Fibroblast of skin of right biceps (primary cell): ENCODE measurements at places on chromosomes 1 and 21.
A peak's percentile ranks its signal among the peaks of the same experiment; 100 is the strongest.

DNA sequence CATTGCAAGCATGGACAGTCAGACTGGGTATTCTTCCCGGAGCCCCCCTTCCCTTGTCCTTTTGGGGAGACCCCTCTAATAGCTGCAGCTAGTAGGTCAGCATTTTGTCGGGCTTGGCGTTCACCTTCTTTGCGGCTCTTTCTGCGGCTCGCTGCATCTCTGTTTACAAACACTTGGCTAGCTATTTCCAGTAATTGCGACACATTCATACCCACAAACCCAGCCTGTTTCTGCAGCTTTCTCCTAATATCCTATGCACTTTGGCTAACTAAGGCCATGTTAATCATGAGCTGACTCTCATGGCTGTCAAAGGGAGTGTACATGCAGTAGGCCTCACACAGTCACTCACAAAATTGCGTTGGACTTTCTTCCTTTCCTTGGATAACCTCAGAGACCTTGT is 716.4 kb downstream of the AMY1C start:
- no peak for DNase-seq

GRCh38 chr1:182332261-182333060 is 59.1 kb downstream of the GLUL start:
- no peak for DNase-seq

DNA sequence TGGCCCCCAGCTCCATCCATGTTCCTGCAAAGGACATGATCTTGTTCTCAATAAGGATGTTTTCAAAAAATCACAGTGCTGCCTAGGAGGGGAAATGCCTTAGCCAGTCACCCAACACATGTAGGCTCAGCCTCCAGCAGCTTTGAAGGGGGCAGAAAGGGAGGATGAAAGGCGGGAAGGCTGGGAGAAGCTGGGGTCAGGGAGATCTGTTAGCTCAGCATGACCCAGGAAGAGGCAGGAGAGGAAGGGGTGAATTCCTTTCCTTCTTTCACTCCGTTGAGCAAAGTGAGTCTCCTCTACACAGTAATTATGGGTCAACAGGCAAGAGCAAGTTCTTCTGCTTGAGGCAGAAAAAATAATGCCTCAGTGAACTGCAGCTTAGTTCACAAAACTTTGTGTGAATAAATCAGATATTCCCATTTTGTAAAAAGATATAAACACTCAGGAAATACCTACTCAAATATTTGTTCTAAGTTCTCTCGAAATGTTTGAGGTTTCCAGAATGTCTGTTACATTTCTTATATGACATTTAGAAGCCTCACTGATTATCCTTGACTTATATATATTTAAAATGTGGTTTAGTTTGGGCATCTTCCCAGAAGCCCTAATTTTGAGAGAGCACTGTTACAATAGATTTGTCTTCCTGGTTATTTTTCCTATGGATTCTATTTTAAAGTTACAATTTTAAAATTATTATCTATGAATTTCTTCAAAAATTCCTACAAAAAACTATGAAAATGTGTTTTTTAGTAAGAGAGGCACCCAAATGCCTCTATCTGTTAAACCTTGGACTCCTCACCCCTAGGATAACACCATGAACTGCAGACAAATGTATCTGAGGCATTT is 116.8 kb downstream of the KCNJ6 start:
- peak; percentile 65 for DNase-seq

- no peak for DNase-seq
Measured at GRCh38 chr1:173193639-173194038, 13.5 kb downstream of the TNFSF4 start.

DNA sequence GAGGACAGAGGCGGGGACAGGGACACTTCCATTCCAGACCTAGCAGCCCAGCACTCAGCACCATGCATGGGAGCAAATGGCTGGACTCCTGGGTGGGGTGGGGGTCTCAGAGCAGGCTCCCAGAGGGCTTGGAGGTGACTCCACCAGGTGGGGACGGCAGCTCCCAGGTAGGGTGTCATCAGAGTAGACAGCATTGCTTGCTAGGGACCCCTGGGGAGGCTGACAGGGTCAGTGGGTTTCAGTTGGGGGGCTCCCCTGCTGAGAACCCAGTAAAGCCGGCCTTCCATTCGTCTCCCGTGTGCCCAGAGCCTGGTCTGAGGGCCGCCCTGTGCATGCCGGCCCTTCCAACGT is 4.8 kb upstream of the GJC2 start:
- no peak for DNase-seq

DNA sequence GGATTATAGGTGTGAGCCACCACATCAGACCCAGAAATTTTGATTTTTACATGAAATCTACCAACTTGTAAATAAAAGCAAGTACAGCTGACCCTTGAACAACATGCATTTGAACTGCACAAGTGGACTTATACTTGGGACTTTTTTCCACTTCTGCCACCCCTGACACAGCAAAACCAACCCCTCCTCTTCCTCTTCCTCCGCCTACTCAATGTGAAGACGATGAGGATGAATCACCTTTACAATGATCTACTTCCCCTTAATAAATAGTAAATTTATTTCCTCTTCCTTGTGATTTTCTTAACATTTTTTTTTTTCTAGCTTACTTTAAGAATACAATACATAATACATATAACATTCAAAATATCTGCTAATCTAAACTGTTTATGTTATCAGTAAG is 17.5 kb upstream of the YRDC start:
- no peak for DNase-seq

DNA sequence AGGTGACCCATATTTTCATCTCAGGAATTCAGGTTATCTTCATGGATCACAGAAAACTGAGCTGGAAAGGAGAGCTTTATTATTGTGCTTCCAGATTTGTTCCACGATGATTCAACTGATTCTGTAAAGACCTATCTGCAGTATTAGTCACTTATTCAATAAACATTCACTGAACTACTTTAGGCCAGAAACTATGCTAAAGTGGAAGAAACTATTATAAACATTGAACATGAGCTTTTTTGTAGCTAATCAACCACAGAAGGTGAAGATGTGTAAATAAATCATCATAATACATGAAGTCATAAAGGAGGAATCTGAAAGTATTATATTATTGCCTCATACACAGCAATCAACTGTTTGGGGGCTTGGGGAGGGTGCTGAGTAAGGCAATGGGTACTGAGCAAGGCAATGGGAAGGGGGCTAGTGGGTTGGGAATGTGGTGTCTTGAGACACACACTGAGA is 30.6 kb upstream of the EXO1 start:
- peak; percentile 80 for DNase-seq

GRCh38 chr1:60942291-60942690 is 140.1 kb upstream of the NFIA start:
- peak; percentile 12 for DNase-seq

GRCh38 chr1:34268311-34268954 is 91.7 kb downstream of the C1orf94 start:
- DNase-seq = peak; percentile 100

DNA sequence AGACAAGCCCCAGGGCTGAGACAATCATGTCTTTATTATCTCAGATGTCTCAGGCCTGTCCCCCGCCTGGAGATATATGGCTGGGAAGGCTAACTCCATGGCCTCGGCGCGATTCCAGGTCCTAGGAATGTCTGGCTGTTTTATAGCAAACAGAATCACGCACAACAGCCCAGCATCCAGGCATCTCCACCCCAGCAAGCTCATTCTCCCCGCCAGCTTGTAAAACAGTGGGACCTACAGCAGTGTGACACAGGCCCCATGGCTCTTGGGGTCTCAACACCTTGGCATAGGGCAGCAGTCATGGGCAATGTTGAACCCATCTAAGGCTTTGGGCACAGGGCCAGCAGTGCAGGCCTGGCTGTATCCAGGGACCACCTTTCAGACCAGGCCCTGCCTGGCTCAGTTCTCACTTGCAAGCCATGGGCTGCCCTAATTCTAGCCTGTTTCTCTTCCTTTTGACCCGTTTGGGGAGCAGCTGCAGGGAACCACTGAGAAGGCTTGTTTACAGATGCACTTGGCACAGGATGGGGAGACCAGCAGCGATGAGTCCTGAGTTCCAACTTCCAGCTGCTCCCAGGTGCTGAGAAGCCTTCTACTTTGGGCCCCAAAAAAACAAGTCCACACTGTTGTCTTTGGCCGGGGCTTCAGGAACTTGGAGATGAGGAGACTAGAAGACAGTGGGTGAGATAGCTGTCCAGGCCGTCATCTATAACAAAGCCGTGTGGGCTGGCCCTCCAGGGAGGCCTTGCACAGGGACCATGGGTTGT is 34.4 kb downstream of the WNT4 start:
- DNase-seq = no peak

DNA sequence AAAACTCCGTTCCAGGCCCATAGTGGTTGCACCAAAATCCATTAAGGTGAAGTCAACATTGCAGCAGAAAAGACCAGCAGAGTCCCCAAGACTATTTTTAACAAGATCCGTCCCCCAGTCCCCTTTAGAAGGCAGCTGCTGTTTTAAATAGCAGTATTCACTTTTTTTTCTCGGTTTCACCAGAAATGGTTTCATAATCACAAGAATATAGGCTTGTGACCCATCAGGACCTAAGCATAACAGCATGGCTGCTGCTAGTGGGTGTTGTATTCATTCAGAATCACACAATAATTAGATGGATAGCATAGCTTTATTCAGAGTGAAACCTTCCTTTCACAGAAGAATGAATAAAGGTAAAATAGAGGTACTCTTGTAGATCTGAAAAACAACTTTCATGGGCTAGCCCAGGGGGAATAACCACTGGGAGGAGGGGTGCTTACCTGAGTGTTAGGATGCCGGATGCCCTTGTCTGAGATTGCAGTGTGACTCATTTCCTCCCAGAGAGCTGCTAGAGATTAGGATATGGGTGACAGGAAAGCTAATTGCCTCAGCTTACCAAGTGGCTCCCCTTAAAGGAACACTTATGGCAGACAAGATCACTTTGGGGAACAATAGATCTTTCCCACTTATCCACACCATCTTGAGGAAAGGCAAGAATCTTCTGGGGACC is 35.0 kb downstream of the ACKR1 start:
- no peak for DNase-seq

- no peak for DNase-seq
Measured at GRCh38 chr1:7011826-7012225, 226.6 kb downstream of the CAMTA1 start.

- peak; percentile 92 for DNase-seq
Measured at GRCh38 chr1:32989160-32990050, 24.8 kb upstream of the RNF19B start.

DNA sequence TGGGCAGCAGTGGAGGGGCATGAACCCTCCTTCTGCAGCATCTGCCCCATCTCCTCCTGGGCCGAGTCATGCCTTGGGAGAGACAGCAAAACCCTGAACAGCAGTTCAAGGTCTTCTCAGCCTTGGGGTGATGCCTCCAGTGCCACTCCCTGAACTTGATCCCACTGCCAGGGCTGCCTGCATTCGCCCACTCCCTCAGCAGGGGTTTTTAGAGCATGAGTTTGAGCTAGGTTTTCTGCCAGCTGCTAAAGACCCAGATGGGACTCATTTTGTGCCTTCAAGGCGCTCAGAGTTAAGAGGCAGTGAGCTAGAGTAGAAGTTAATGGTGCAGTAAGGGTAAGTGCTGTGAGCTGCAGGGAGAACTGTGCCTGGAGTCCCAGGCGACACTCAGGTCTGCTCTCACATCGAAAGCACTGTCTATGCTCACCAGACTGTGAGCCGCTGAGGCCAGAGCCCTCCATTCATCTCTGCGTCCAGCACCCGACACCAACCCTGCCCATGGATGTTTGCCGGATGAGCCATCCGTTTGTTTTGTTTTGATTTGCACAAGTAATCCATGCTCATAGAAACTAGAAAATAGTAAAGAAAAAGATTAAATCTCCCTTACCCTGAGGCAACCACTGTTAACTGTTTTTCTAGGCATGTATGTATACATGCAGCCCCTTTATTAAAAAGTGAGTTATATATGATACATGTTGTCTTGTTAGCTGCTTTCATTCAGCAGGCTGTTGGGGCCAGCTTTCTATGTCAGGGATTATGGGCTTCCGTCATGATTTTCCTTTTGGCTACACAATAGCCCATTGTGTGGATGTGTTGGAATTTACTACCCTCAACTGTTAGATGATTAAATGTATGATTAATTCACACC is 67.8 kb downstream of the VPS26C start:
- DNase-seq = no peak

DNA sequence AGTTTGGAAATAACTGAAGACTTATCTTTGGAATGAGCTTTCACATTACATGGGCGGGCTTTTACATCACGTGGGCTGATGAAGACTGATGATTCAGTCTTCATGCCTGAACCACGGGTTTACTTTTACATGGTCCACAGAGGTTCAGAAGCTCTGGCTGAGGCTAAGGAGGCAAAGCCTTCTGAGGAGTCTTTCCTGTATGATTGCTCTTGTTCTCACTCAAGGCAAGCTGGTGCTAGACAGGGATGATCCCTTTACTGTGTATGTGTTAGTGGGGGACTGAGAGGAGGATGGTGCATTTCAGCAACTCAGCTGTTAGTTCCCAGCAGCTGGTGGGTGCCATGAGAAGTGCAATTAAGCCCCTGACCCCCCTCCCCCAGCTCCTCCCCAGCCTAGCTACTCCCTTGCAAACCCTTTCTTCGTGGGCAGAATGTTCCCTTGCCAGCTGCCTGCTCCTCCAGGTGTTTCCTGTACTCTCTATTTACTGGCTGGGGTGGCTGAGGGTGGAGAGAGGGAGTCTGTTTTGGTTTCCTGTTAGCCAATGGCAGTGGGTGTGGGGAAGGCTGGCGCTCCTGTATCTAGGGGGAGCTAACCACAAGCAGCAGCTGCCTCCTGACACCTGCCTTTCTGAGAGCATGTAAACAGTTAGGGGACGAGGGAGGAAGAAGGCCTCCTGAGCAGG is 15.4 kb downstream of the BTG2 start:
- peak; percentile 21 for DNase-seq

DNA sequence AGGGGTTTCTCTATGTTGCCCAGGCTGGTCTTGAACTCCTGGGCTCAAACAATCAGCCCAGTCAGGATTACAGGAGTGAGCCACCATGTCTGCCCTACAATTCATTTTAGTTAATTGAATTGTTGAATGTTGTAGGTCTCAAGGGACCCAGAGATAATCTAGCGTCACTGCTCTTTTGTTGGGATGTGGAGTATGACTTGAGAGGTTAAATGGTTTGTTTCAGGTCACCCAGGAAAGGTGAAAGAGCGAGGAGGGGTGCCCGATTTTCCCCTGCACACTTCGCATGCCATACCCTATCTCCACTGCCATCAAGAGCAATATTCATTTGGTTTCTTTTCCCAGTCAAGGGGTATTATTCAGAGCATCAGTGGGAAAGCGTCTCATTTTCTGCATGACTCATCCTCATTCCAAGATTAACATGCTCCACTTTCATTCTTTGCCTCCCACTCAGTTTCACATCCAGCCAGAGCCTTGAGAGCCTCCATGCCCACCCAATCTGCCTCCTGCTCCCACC is 13.1 kb upstream of the SLC30A1 start:
- DNase-seq = peak; percentile 89

GRCh38 chr1:26938004-26938658 is 16.6 kb downstream of the NUDC start:
- DNase-seq = no peak
